Activated CD4-positive, alpha-beta T cell treated with anti-CD3 and anti-CD28 coated beads for 1 hour (primary cell): ENCODE measurements at places on chromosomes 4 and X.

DNA sequence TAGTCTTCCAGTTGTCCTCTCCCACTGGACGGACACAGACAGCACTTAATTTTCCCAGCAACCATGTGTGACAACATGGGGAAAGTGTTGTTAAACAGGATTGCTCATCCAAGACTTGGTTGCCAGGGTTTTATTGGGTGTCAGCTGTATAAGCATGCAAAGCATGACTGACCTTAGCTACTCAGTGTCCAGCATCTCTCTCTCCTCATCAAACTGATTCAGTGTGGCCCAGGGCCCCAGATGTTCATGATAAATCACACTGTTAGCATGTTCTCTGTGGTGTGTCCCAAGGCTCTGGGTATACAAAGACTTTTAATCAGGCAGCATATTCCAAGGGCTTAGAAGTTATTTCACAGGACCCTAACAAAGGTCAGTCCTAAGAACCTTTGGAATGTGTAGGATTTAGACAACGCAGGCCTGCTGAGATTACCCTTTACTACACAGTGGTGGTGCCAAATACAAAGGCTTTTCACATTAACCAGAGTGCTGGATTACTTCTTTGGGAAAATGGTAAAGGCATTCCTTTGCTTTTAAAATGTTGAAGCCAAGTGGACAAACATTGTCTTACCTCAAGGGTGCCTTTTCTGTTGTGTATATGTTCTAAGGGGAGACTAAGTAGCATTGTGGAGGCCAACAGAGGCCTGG lies 213.3 kb downstream of the GLUD2 start:
- DNase-seq, result no peak

DNA sequence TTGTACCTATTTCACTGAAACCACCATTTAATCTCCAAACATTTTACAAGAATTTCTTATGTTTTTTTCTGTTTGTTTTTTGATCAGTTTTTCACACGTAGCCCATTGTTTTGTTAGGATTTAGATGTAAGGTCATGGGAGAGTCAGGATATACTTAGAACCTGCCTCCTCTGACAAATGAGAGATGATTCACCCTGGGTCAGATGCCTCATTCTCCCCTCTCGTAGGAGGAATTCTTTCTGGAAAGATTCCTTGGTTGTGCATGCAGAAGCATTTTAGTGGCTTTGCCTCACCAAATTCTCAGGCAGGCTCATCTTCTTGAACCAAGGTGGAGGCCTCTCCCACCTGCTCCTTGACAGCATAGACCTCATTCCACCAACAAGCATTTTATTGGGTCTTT lies 599.3 kb downstream of the SPRY1 start:
- no peak for DNase-seq

DNA sequence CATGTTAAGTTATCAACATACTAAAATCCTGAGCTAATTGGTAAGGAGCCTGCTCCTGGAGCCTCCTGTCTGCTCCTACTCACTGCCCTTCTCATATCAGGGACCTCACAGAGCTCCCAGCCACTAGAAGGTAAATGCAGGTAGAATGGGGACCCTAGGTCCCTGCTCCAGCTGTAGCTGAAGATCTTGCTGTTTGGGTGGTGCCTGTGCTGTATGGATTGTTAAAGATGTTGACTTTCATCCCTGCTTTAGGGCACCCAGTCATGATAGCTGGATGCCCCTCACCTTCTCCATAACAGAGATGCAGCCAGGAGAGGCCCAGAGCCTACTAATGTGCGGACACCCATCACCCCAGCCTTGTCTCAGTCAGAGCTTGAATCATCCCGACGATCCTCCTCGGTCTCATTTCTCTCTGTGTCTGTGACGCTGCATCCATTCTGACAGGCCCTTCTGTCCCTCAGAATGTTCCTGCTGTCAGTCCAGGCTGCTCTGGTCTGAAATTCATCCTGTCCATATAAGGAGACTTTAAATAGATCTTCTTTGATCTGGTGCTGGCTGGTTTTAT lies 341.7 kb upstream of the GATB start:
- DNase-seq, result no peak

GRCh38 chrX:80917919-80918318 lies 108.2 kb upstream of the BRWD3 start:
- DNase-seq, result no peak

GRCh38 chrX:118652717-118653116 lies 74.7 kb upstream of the IL13RA1 start:
- DNase-seq, result no peak

GRCh38 chr4:83371936-83372335 lies 37.3 kb upstream of the HPSE start:
- DNase-seq, result no peak

DNA sequence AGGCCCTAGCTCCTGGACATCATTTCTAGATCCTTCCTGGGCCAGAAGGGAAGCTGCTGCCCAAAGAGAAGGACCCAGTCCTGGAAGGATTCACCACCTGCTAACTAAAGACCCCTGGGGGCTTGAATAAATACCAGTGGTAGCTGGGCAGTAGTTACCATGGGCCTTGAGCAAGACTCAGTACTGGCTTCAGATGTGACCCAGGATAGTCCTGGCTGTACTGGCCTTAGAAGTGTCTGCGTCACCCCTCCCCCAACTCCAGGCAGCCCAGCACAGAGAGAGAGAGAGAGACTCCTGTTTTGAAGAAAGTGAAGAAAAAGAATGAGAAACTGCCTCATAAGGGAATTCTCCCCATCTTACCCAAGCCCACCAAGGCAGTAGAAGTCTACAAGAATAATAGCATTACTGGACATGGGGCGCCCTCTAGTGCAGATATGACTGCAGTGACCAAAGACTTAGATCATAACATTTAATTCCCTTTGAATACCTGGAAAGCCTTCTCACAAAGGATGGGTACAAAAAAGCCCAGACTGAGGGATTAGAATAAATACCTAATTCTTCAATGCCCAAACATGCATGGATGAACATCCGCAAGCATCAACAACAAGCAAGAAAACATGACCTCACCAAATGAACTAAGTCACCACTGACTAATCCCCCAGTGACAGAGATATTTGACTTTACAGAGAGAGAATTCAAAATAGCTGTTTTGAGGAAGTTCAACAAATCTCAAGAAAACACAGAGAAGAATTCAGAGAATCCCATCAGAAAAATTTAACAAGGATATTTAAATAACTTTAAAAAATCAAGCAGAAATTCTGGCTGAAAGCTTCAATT lies 171.8 kb downstream of the HNRNPD start:
- DNase-seq, result no peak

GRCh38 chrX:137749246-137749645 lies 183.3 kb downstream of the ZIC3 start:
- no peak for DNase-seq

DNA sequence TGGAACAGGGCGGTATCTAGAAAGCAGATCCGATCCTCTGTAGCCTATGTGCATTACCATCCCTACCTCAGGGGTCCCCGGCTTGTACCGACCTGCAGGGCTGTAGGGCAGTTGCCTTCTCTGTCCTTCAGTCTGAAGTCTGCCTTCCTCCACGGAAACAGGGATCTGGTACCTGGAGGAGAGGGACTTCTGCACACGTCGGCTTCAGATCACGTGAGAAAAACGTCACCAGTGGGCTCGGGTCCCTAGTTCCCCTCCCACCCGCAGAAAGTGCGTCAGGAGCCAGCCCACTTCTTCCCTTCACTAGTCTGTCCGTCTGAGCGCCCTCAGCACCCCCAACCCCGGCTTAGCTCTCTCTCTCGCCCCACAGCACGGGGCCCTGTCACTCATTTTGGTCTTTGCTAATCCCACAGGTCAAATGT lies at the start of gene TCEAL5:
Gene TCEAL5, minus strand, starts transcription at position 170 of the 422 bp plus-strand sequence. CDS start 2,187 bp downstream, outside the sequence.
- no peak for DNase-seq

DNA sequence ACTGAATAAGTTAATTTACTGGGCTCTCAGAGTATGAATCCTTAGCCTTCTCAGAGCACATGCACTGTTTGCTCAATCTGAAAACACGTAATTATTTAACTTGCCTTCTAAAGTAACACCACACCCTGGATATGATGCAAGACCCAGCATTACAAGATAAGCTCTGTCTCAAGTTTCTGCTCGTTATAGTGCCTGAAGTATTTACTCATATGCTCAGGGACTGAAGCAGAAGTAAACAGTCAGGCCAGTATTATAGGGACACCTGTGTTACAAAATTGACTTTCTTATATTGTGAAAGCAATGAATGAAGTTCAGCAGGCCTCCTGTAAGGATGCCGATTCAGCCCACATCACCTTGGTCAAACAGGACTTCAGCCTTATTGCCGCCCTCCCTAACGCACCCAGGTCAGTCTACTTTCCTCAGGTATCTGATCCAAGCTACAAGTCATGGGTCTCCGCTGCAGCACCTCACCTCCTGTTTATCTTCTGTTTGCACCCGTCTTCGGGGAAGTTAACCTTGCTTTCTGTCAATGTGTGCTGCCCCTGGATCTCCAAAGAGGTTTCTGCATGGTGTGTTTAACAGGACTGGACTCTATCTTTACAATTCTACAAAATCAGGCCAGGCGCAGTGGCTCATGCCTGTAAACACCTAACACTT lies 42.8 kb upstream of the KLF3 start:
- no peak for DNase-seq

DNA sequence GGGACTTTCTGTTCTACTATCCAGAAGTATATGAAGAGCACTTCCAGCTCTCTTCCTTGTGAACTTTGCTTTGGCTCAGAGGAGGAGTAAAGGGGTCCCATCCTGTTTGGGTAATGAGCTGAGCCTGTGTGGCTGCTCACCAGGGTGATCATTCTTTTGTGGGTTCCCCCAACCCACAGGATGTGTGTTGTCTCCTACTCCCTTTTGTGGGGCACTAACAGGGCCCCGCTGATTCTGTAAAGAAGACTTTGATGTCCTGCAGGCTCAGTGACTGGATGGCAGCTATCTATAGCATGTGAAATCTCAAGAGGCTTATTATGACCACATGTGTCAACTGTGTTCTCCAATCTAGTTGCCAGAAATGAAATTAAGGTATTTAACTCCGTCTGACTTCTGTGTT lies 40.8 kb downstream of the ZNF518B start:
- no peak for DNase-seq

DNA sequence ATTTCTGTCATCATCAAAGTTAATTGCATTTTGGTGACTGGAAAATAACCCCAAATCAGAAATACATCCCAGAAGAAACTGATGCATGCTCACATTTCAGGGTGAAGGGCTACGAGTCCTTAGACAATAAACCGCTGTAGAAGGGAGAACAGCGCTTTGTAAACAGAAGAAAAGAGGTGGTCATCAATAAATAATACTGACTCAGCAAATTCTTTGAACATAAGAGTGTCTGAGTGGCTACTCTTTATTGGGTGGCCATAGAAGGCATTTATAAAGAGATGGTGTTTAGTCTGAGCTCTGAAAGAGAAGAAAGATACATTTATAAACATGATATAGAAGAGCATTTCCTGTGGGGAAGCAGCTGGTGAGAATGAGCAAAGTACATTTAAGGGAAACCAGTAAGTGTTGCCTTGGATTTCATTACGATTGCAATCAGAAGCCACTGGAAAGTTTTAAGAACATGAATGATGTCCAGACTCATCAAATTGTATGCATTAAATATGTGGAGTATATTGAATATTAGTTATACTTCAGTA lies 246.9 kb upstream of the GIMD1 start:
- no peak for DNase-seq

DNA sequence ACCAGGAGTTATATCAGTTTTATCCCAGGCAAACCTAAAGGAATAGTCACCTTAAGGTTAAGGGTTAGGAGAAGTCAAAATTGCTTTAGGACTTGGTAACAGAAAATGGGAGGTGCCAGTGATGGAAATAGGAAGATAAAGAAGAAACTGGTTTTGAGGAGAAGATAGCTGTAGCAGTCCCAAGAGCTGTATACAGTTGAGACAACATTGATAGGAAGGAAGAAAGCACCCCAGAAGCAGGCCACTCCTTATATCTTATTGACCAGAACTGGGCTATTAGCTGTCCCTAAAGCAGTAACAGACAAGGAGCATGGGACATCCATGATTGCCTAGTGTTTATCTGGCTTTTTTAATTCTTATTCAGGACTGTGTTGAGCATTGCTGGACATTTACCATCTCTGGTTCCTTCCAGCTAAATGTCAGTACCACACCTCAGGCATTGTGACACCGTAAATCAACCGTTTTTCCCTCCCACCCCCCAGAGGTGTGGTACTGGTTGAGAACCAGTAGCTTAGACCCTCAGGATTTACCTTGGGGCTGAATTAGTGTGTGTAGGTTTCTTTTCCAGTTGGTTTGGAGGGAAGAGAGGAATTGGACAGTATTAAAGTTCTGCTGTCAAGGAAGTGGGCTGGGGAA lies 2.0 kb upstream of the PGRMC2 start:
- DNase-seq, result no peak

- DNase-seq, result no peak
Observed at GRCh38 chr4:169333265-169333664, 62.5 kb upstream of the SH3RF1 start.

- no peak for DNase-seq
Observed at GRCh38 chr4:157096439-157096838, 20.5 kb downstream of the GLRB start.

- no peak for DNase-seq
Observed at GRCh38 chr4:7691982-7692381, 247.7 kb downstream of the AFAP1 start.

- DNase-seq, result no peak
Observed at GRCh38 chrX:33330798-33331197, 119.4 kb upstream of the DMD start.

GRCh38 chr4:180028682-180029081 lies 2214.5 kb upstream of the TENM3 start:
- no peak for DNase-seq

- no peak for DNase-seq
Observed at GRCh38 chr4:59537246-59537886, 1662.8 kb upstream of the ADGRL3 start.

- no peak for DNase-seq
Observed at GRCh38 chr4:157804986-157805385, 367.8 kb downstream of the GASK1B start.

GRCh38 chrX:2676794-2677675 lies 14.1 kb upstream of the CD99 start:
- no peak for DNase-seq

DNA sequence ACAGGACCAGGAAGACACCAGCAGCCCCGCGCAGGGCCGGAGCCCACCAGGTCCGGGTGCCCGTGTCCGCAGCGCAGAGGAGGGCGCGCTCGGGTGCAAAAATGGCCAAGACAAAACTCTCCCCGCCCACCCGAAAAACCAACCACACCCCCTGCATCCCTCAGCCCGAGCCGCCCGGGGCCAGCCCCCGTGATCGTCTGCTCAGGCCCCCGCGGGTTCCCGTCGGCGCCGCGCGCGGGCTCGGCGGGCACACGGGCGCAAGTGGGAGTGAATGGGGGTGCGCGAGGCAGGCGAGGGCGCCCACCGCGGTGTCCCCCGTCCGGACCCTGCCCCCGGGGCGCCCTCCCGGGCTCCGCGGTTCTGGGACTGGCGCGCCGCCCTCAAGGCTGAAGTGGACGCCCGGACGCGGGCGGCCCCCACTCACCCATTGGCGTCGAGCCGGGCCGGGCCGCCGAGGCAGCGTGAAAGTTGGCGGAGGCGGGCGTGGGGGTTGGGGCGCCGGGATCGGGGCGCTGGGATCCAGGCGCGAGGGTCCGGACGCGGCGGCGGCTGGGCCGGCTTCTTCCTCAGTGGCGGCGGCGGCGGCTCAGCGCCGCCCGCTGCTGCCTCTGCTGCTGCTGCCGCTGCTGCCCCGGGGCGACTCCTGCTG lies 393 bp downstream of the SH3KBP1 start:
- no peak for DNase-seq

- DNase-seq, result no peak
Observed at GRCh38 chrX:118644378-118644777, 83.0 kb upstream of the IL13RA1 start.
